ENCODE measurements at places on chromosomes 6 and 20. TPM values are rescaled to one million over a fixed set of nuclear protein-coding genes. Genes with fewer than 3 reads are reported as not detected.

GRCh38 chr6:47134476-47135189 lies 92.5 kb upstream of the ADGRF1 start:
- H3K27ac ChIP-seq, result no peak overlapping the region
- no peak for DNase-seq
- H3K4me1 ChIP-seq, result no peaks in the 10 kb centered on the region
- no peak overlapping the region for H3K4me3 ChIP-seq
- H3K36me3 ChIP-seq, result no peaks in the 10 kb centered on the region

- no peaks in the 10 kb centered on the region for H3K36me3 ChIP-seq
- H3K4me1 ChIP-seq, result no peaks in the 10 kb centered on the region
- no peak overlapping the region for H3K27ac ChIP-seq
- no peak overlapping the region for H3K4me3 ChIP-seq
- DNase-seq, result no peak
- H3K27me3 ChIP-seq, result no peaks in the 10 kb centered on the region
These were observed 1.2 kb upstream of the PLN start for GRCh38 chr6:118546880-118547218.

The SLC22A2 gene
- not detected for total RNA-seq

The GCM1 gene
- not detected for total RNA-seq

The CD24 gene
- total RNA-seq, result 330 TPM
